Omental fat pad (tissue), 4 donors: ENCODE measurements at places on chromosomes 1 and 21. TPM values are rescaled to one million over a fixed set of nuclear protein-coding genes. Genes with fewer than 3 reads are reported as not detected.

The HSD11B1 gene
- total RNA-seq = 13.4 TPM

The KISS1 gene
- not detected for total RNA-seq

DNA sequence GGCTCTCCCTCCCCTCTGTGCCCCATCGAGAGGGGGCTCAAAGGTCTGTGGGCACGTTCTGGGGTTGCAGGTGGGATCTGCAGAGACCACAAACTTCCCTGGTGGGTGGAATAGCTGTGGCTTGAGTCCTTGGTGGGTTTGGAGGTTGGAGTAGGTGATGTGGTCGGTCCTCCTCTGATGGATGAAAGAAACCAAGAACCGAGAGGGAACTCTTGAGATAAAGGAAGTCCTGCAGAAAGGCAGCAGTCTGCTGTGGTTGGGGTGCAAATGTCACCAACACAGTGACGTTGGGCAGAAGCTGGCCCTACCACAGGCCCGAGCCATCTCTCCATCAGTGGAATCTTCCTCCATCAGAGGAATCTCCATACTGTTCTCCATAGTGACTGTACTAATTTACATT, 171.8 kb downstream of the FCRL5 start:
- no peak for DNase-seq

The RNU1-1 gene
- total RNA-seq = under 0.01 TPM

DNA sequence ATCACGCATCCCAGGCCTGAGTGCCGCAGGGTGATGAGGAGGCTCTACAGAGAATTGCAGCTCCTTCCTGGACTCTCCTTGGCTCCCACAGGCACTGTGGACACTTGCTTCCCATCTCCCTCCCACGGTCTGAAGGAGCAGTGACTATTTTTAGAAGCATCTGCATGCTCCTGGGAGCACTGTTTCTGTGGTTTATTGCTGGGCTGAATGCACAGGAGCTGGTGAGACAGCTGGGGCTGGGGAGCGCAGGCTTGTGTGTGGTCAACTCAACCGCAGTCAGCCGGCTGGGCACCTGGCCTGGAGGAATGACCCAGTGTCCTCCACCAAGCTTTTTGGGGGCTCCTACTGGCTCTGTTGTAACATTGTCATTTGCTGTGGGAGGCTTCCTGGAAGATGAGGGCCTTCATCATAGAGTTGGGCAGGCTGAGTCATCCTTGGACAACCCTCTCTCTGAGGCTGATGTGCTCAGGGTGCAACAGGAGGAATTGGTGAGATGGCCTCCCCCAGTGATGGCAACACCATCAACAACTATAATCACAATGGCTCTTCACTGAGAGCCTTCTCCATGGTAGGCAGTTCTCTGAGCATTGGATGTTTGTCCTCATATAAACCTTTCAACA, 1.7 kb downstream of the NFASC start:
- no peak for DNase-seq

The CFAP410 gene
- total RNA-seq = 18.5 TPM

GRCh38 chr1:43632135-43632670, 17.7 kb upstream of the KDM4A start:
- no peak for DNase-seq

The KLF17 gene
- 0.24 TPM for total RNA-seq

The IBA57 gene
- total RNA-seq = 5.5 TPM

The SLAMF7 gene
- 1.1 TPM for total RNA-seq

GRCh38 chr1:154206196-154206595, at the start of gene CFAP141:
Gene CFAP141 (minus strand): TSS chr1:154206333. CDS start chr1:154206307, 26 bp downstream.
- DNase-seq = no peak

The OR2T2 gene
- not detected for total RNA-seq

DNA sequence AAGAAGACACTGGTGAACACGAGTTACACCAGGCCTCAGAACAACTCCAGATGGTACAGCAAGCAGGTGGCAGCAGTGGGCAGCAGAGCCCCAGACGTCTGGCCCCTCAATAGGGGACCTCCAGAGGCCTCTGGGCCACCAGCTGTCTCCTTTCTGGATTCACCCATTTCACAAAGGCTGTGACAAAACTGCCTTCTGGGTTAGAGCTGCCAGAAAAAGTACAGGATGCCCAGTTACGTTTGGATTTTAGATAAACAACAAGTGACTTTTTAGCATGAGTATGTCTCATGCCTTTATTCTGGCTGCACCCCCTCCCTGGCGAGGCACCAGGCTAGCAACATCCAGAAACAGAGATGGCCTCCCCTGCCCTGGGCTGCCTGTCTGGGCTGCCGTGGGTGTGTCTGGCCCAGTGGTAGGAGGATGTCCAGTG, 30.1 kb downstream of the ITPKB start:
- DNase-seq = no peak

DNA sequence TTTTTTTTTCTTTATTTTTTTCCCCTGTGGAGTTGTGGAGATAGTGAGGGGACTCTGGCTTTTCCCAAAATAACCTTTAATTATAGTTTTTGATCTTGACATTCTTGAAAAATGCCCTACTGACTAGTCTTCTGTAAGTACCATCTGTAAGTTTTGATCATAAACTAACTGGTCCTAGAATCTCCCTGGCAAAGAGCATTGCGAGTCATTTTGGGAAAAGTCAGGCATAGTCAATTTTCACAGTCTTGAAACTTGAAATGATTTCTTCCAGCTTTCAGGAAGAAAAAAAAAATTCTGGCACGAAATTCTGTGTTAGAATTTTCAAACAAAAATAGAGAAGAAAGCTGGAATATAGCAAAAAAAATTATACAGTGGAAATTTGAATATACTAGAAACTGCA, 181.2 kb upstream of the SNX7 start:
- no peak for DNase-seq

The FNDC10 gene
- 2.6 TPM for total RNA-seq

GRCh38 chr1:243179720-243180119, 75.4 kb downstream of the CEP170 start:
- no peak for DNase-seq

DNA sequence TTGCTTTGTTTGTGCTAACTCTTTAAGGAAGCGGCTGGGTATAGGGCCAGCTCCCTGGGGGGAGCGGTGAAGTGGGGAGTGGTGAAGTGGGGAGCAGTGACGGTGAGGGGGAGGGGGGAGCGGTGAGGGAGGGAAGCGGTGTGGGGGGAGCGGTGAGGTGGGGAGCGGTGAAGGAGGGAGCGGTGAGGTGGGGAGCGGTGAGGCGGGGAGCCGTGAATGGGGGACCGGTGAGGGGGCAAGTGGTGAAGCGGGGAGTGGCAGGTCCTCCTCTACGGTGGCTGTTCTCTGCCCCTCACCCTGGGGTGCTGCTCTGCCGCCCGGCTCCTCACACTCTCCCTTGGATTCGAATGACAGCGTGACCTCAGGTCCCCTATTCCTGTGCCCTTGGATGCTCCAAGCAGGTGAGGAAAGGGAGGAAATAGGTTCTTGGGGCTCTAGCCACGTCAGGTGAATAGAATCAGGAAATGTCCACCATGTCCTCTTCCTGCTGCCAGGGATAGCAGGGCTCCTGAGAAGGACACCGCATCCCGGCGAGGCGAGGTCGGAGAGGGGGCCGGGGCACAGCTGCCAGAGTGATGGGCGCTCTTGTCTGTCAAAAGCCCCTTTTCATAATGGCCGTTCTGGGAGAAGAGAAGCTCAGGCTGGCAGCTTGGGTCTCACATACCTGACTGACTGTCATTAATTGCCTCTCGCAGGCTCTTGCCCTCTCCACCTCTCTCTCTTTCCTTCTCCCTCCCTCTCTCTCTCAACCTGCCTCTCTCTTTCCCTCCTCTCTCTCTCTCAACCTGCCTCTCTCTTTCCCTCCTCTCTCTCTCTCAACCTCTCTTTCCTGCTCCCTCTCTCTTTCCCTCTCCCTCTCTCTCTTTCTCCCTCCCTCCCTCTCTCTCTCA, 134.2 kb downstream of the PGBD5 start:
- no peak for DNase-seq
